Right cardiac atrium (tissue), 5 donors: ENCODE measurements at places on chromosomes 12 and 14. TPM values are rescaled to one million over a fixed set of nuclear protein-coding genes. Genes with fewer than 3 reads are reported as not detected.

The SLC17A8 gene
- not detected for total RNA-seq

The RTN1 gene
- 2.8 TPM for total RNA-seq

The PAX9 gene
- total RNA-seq = not detected

The PMCH gene
- total RNA-seq = not detected

The RERG gene
- total RNA-seq = 8.7 TPM

The RDH12 gene
- not detected for total RNA-seq

The RNASE1 gene
- total RNA-seq = 394 TPM

The A2ML1 gene
- 1.1 TPM for total RNA-seq

The KRT73 gene
- not detected for total RNA-seq
